ENCODE measurements at places on chromosomes 12 and 14. TPM values are rescaled to one million over a fixed set of nuclear protein-coding genes. Genes with fewer than 3 reads are reported as not detected.

- no peak for DNase-seq
- H3K36me3 ChIP-seq = no peaks in the 10 kb centered on the region
- no peak overlapping the region for H3K27ac ChIP-seq
These were observed 152.0 kb downstream of the DACT1 start for GRCh38 chr14:58789736-58790135.

KRT85 gene
- not detected for total RNA-seq

DNA sequence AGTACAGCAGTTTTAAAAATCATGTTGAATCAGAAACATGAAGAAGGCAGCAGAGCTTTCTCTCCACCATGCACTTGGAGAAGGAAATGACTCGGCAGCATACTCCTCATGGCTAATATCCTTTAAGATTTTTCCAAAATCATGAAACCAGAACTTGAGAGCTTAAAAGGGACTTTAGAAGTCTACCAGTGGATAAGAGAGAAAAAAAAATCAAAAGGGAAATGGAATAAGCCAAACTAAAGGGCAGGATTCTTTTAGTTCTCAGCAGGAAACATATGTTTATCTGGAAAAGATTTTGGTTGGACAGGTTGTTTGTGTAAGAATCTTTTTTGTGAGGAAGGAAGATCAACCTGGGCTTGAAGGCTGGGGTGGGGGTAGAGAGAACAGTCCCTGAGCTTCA lies 111.8 kb downstream of the PRKCH start:
- no peaks in the 10 kb centered on the region for H3K36me3 ChIP-seq
- H3K4me1 ChIP-seq = no peaks in the 10 kb centered on the region
- H3K27ac ChIP-seq = no peak overlapping the region
- no peak overlapping the region for H3K4me3 ChIP-seq
- H3K27me3 ChIP-seq = no peaks in the 10 kb centered on the region

- peaks cover 31% of the 10 kb centered on the region for H3K36me3 ChIP-seq
- peak overlapping the region; percentile 16 for H3K27ac ChIP-seq
- no peak for DNase-seq
- no peak overlapping the region for H3K4me3 ChIP-seq
- no peaks in the 10 kb centered on the region for H3K4me1 ChIP-seq
These were observed 56.5 kb upstream of the CDKL1 start for GRCh38 chr14:50452979-50453705.

CLSTN3 gene
- 26.0 TPM for total RNA-seq

DNA sequence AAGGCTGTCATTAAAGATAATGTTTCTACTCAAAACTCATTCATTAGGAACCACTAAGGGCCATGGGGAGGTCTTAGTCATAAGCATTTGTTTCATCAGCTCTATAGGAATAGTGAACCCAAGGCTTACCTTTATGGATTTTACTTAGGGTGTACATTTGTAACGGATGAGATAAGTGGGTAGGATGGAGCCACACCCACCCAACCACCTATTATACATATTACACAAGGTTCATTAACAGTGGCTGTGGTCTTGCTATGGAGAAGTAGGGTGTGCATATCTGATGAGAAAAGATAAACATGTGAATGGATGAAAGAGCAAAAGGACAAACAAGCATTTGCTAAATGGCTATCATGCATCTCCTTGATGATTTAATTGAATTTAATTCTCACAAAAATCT lies 39.6 kb upstream of the ITPR2 start:
- no peak for DNase-seq
- H3K36me3 ChIP-seq = no peaks in the 10 kb centered on the region
- peaks cover 17% of the 10 kb centered on the region for H3K4me1 ChIP-seq
- no peaks in the 10 kb centered on the region for H3K27me3 ChIP-seq

DNA sequence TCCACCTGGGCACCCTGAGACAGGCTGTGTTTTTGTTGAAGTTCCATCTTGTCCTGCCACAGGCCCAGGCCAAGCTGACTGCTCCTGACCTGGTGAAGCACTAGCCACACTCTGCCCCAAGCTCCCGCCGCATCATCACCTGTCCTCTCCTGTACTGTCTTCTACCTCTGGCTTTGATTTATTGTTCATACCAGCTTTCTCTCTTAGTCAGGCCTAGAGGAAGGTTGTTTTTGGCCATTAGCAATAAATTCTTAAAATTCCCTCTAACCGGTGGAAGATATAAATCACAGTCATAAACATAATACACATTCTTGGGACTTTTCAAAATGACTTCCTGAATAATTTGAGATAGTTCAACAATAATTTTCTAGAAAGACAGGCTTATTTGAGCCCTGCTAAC lies 169.4 kb downstream of the DAD1 start:
- H3K4me1 ChIP-seq = no peaks in the 10 kb centered on the region
- H3K27me3 ChIP-seq = no peaks in the 10 kb centered on the region
- DNase-seq = no peak
- no peak overlapping the region for H3K4me3 ChIP-seq
- H3K27ac ChIP-seq = no peak overlapping the region

NPAS3 gene
- 4.6 TPM for total RNA-seq

SLC8A3 gene
- total RNA-seq = 0.27 TPM

HOMEZ gene
- 10.5 TPM for total RNA-seq

GRCh38 chr12:118946256-118946655 lies 35.1 kb upstream of the SRRM4 start:
- H3K36me3 ChIP-seq = no peaks in the 10 kb centered on the region
- no peak overlapping the region for H3K27ac ChIP-seq
- H3K4me3 ChIP-seq = no peak overlapping the region
- peaks cover 7% of the 10 kb centered on the region for H3K27me3 ChIP-seq
- no peaks in the 10 kb centered on the region for H3K4me1 ChIP-seq

GRCh38 chr12:78119351-78119918 lies 288.7 kb downstream of the NAV3 start:
- DNase-seq = no peak
- no peaks in the 10 kb centered on the region for H3K36me3 ChIP-seq
- H3K27me3 ChIP-seq = no peaks in the 10 kb centered on the region

- H3K27ac ChIP-seq = no peak overlapping the region
- peaks cover 21% of the 10 kb centered on the region for H3K4me1 ChIP-seq
- no peak for DNase-seq
These were observed 103.9 kb downstream of the TGFB3 start for GRCh38 chr14:75877884-75878283.

DNA sequence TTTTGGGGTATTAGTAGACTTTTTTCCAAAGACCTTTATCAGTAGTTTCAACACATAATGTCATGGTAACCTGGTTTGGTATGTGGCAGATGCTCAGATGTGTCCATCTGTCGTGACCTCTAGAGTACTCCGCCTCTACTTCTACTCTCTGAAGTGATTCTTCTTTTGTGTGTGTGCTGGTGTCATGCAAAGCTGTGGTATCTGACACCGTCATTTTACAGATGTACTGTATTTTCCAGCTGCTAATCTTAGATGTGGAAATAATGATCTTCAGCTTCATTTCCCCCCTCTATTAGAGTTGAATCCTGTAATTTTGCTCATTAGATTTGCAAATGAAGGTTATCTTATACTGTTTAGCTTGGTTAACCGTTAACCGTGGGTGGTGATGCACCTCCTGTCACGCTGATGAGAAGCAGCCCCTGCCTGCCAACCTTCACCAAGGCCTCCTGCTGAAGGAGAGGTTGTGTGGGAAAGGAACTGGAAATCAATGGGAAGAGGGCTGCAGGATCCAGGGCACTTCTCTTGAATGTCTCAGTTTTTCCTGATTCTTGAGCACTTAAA lies 222.4 kb upstream of the AMIGO2 start:
- H3K36me3 ChIP-seq = no peaks in the 10 kb centered on the region
- DNase-seq = no peak
- H3K4me3 ChIP-seq = no peak overlapping the region
- H3K27me3 ChIP-seq = no peaks in the 10 kb centered on the region
- peaks cover 8% of the 10 kb centered on the region for H3K4me1 ChIP-seq

- no peaks in the 10 kb centered on the region for H3K27me3 ChIP-seq
- no peaks in the 10 kb centered on the region for H3K36me3 ChIP-seq
- DNase-seq = no peak
- H3K27ac ChIP-seq = peak overlapping the region; percentile 41
These were observed 402.9 kb downstream of the ZFP36L1 start for GRCh38 chr14:68389943-68390342.

FSCB gene
- not detected for total RNA-seq

DNA sequence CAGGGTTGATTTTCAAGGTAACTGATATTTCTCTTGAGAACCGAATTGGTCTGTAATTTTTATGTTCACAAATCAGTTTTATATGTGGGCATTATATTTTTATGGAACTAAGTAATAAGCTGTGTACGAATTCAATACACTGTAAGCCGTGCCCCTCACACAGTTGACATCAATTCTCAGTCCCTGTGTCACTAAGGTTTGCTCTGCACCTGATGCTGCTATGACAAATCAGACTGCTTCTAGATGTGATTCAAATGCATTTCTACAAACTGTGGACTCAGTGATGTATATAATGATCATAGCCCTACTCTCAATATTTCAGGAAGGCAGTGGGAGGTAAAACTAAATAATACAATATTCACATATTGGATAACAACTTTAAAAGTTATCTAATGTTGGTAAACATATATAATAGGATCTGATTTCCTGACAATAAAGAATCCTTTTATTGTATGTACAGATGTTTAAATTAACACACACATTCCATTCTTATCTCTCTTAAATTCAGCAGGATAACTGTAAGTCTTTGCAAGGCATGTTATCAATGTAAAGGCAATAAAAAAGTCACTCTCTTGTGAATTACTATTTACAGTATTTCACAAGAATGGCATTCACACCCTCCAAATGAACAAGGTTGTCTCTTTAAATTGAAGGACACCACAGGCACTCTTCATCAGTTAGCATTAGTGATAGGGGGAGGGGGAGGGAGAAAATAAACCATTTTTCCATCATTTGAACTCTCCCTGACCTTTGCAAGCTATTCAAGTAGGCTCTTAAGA lies 87.2 kb upstream of the SOX5 start:
- H3K27ac ChIP-seq = no peak overlapping the region
- H3K4me1 ChIP-seq = no peaks in the 10 kb centered on the region
- DNase-seq = no peak
- H3K36me3 ChIP-seq = no peaks in the 10 kb centered on the region
- no peak overlapping the region for H3K4me3 ChIP-seq

FITM1 gene
- not detected for total RNA-seq

DNA sequence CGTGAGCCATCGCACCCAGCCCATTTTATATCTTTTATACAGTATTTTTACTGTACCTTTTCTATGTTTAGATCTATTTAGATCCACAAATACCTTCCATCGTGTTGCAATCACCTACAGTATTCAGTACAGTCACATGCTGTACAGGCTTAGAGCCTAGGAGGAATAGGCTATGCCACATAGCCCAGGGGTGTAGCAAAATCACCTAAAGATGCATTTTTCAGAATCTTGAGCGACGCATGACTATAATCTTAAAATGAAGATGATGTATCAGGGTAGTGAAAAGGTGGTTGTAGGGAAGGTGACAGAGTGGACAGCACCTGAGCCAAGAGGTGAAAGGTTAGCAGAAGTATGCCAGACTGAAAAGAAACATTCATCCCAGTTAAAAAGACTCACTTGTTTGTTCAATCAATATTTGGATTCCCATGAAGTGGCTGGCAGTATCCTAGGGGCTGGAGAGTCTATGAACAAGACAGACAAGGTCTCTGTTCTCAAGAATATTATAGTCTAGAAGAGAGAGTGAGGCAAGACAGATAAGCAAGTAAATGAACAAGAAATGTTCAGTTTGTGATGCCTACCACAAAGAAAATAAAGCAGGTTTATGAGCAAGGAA lies 3.6 kb downstream of the SPRING1 start:
- H3K4me3 ChIP-seq = no peak overlapping the region
- DNase-seq = no peak
- no peaks in the 10 kb centered on the region for H3K27me3 ChIP-seq

DNA sequence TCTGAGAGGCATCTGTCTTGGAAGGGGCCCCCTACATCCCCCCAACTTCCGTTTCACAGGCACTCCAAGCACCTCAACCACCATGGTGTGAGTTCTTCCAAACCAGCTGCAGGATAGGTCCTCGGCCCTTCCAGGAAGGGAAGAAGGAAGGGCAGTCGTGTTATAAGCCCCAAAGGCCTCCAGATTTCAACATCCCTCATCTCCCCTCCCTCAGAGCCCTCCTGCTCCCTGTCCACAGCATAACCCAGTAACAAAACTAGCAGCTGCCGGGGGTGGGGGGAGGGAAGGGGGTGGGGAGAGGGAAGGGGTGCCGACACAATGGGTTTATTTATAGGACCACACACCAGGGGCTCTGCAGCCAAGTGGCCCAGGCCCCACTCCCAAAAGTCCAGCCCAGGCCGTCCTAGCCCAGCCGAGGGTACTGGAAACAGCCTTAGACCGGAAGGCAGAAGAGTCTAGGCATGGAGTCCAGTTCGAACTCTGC lies 18.3 kb downstream of the NCKAP5L start:
- no peaks in the 10 kb centered on the region for H3K4me1 ChIP-seq
- no peaks in the 10 kb centered on the region for H3K27me3 ChIP-seq
- H3K36me3 ChIP-seq = peaks cover 15% of the 10 kb centered on the region
- H3K27ac ChIP-seq = peak overlapping the region; percentile 68
- no peak overlapping the region for H3K4me3 ChIP-seq

GRCh38 chr14:23365036-23365731 lies at the start of gene EFS:
Gene EFS (minus strand): TSS chr14:23365172. CDS start chr14:23365025, 147 bp downstream.
- H3K27ac ChIP-seq = peak within 1 kb of the TSS; percentile 92
- DNase-seq = no peak
- peaks cover 2% of the 10 kb centered on the region for H3K36me3 ChIP-seq
- no peaks in the 10 kb centered on the region for H3K27me3 ChIP-seq

- no peaks in the 10 kb centered on the region for H3K27me3 ChIP-seq
- H3K36me3 ChIP-seq = no peaks in the 10 kb centered on the region
- H3K27ac ChIP-seq = no peak overlapping the region
- no peaks in the 10 kb centered on the region for H3K4me1 ChIP-seq
These were observed 206.6 kb upstream of the DIO3 start for GRCh38 chr14:101354726-101355125.

GRCh38 chr14:68062651-68063050 lies 243.1 kb downstream of the RAD51B start:
- no peaks in the 10 kb centered on the region for H3K36me3 ChIP-seq
- no peak overlapping the region for H3K4me3 ChIP-seq
- H3K4me1 ChIP-seq = peaks cover 12% of the 10 kb centered on the region
- no peak for DNase-seq

- H3K27ac ChIP-seq = peak overlapping the region; percentile 83
- no peak for DNase-seq
- H3K4me3 ChIP-seq = peak overlapping the region; percentile 87
- no peaks in the 10 kb centered on the region for H3K36me3 ChIP-seq
- no peaks in the 10 kb centered on the region for H3K27me3 ChIP-seq
These were observed 439 bp upstream of the ANAPC5 start for GRCh38 chr12:121352682-121353018.

LUM gene
- 103 TPM for total RNA-seq

IL22 gene
- not detected for total RNA-seq

DNA sequence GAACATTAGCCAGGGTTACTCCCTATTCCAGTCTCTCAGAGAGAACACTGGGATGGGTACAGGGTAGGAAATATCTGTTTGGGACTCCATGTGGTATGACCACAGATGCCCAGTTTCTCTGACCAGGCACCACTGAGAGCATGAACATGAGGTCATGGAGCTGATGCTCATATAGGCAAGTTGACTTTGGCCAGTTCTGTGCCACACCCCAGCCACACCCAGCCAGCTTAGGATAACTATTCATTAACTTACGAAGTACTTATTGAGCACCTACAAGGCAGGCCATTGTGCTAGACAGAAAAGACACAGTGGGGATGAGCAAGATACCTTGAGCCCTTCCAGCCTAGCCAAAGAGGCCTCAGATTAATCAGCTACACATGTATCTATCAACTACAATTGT lies 262.5 kb downstream of the DPF3 start:
- no peaks in the 10 kb centered on the region for H3K27me3 ChIP-seq
- H3K36me3 ChIP-seq = no peaks in the 10 kb centered on the region
- H3K27ac ChIP-seq = no peak overlapping the region
- no peak for DNase-seq
- no peak overlapping the region for H3K4me3 ChIP-seq
- no peaks in the 10 kb centered on the region for H3K4me1 ChIP-seq

GRCh38 chr12:1844661-1845409 lies 24.5 kb downstream of the LRTM2 start:
- H3K4me3 ChIP-seq = no peak overlapping the region
- no peak overlapping the region for H3K27ac ChIP-seq
- H3K27me3 ChIP-seq = no peaks in the 10 kb centered on the region

Data from sigmoid colon (tissue), 7 donors.